ENCODE measurements at places on chromosomes 16 and 17.
A peak's percentile ranks its signal among the peaks of the same experiment; 100 is the strongest.

DNA sequence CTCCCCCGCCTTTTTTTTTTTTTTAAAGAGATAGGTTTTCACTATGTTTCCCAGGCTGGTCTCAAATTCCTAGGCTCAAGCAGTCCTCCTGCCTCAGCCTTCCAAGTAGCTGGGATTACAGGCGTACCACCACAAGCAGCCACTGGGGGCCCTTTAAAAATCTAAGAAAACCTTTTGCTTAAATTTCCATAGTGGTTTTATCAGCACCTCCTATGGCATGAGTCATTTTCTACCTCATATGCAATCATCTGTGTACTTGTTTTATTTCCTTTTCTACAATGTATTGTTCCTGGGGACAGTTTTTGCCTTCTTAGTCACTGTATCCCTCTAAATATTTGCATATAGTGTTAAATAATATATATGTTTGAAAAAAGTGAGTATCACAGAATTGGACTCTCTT, 29.2 kb downstream of the GNA13 start:
- DNase-seq = peak; percentile 72

- DNase-seq = no peak
Observed at GRCh38 chr17:31211352-31212012, 85.6 kb downstream of the OMG start.

DNA sequence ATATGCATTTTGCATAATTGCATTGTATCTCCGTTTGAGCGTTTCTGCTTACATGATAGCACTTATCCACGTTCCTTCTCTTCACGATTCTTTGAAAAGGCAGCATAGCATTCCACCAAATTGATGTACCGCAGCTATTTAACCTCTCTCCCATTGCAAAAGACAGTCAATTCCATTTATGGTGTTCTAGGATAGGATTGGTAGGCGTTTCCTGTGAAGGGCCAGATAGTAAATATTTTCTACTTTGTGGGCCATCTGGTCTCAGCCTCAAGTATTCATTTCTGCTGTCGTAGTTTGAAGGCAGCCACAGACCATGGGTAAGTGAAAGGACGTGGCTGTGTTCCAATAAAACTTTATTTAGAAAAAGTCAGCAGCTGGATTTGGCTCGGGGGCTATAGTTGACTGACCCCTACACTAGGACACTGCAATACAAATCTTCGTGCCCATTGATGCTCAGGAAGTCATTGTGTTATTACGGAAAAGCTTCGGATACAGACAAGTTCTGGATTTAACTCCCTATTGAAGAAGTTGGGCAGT, 10.1 kb downstream of the SNX29 start:
- no peak for DNase-seq

GRCh38 chr17:19766421-19767270, 18.5 kb upstream of the ALDH3A1 start:
- peak; percentile 57 for DNase-seq

DNA sequence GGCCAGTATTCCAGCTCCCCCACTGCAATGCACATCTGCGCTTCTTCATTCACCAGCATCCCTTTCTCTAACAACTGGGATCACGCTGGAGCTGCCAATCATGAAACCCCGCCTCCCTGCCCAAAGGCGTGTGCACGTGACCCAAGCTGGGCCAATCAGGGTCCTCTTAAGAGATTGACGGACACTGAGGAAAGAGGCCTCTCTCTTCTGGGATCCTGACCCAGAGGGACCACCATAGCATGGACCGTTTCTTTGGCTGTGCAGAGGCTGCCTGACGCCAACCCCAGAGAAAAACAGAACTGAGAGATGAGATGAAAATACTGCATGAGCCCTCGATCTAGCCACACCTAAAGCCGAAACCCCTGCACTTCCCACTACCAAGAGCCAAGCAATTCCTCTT, 32.0 kb downstream of the COTL1 start:
- no peak for DNase-seq

DNA sequence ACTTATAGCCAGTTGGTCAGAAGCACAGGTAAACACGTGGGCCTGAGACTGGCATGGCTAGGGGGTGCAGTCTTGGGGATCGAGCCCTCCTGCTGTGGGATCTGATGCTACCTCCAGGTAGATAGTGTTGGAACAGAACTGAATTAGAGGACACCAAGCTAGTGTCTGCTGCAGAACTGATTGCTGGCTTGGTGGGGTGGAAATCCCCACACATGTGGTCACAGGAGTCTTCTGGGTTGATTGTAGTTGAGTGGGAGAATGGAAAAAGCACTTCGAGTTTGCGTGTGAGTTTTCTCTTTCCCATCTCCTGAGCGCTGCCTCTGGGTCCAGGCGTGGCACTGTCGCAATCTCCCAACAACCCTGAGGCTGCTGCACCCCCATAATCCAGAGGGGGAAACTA, 8.0 kb upstream of the SPATA32 start:
- no peak for DNase-seq

DNA sequence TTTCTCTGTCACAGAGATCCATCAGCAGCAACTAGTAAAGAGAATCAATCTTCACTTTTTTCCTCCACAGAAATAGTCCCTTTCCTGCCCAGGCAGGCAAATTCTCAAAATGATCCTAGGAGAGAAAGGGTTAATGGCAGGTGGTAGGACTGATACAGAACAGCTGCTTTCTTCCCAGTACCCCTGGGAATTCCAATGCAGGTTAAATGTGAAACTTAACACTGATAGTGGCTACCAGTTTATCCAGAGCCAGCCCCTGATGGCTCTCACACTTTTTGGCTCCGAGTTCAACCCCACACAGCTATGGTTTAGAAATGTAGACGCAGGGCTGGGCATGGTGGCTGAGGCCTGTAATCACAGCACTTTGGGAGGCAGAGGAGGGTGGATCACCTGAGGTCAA, 22.2 kb downstream of the MARVELD3 start:
- no peak for DNase-seq
